Kidney (tissue), 22 donors: ENCODE measurements at places on chromosomes 1 and 21. TPM values are rescaled to one million over a fixed set of nuclear protein-coding genes. Genes with fewer than 3 reads are reported as not detected.

ARHGEF16 gene
- 15.5 TPM for polyA plus RNA-seq

ASCL5 gene
- not detected for polyA plus RNA-seq

AMY2A gene
- 0.26 TPM for polyA plus RNA-seq

SYTL1 gene
- 5.9 TPM for polyA plus RNA-seq

- H3K36me3 ChIP-seq = no peaks in the 10 kb centered on the region
- H3K4me1 ChIP-seq = no peaks in the 10 kb centered on the region
- H3K27me3 ChIP-seq = no peaks in the 10 kb centered on the region
- H3K4me3 ChIP-seq = no peak overlapping the region
These were observed 35.5 kb upstream of the ATP6V1G3 start for GRCh38 chr1:198575798-198576641.

DNA sequence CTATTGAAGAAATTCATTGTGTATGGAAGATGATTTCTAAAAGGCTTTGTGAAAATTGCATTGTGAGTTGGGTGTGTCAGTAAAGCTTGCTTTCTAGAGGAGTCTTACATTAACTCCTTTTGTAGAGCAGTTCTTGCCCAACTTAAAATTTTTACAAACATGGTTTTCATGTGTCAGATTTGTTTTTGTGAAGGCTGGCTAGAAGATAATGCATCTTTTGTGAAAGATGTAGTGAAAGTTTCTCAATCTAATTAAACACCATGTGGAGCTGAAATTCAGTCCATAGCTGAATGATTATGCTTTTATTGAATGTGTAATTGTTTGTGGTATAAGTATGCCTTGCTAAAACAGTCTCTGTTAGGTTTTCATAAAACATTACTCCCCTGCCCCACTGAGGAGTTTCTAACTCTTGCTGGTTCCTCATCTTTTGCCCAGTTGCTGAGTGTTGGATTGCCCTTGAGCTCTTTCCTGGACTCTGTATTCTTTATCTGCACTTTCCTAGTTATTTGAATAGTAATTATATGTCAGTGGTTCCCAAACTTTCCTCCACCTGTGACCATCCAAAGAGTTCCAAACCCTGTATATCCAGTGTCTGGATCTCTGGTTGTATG, 38.0 kb downstream of the KCTD3 start:
- H3K36me3 ChIP-seq = peaks cover 3% of the 10 kb centered on the region
- no peak overlapping the region for H3K27ac ChIP-seq
- H3K4me1 ChIP-seq = no peaks in the 10 kb centered on the region
- H3K27me3 ChIP-seq = no peaks in the 10 kb centered on the region

GRCh38 chr1:160607011-160607671, 27.8 kb upstream of the CD84 start:
- no peaks in the 10 kb centered on the region for H3K36me3 ChIP-seq
- no peak overlapping the region for H3K27ac ChIP-seq
- H3K27me3 ChIP-seq = no peaks in the 10 kb centered on the region
- no peaks in the 10 kb centered on the region for H3K4me1 ChIP-seq
- no peak overlapping the region for H3K4me3 ChIP-seq

GRCh38 chr1:40315795-40316594, 1.1 kb downstream of the COL9A2 start:
- H3K4me3 ChIP-seq = peak overlapping the region; percentile 47
- no peaks in the 10 kb centered on the region for H3K27me3 ChIP-seq
- no peaks in the 10 kb centered on the region for H3K4me1 ChIP-seq

DNA sequence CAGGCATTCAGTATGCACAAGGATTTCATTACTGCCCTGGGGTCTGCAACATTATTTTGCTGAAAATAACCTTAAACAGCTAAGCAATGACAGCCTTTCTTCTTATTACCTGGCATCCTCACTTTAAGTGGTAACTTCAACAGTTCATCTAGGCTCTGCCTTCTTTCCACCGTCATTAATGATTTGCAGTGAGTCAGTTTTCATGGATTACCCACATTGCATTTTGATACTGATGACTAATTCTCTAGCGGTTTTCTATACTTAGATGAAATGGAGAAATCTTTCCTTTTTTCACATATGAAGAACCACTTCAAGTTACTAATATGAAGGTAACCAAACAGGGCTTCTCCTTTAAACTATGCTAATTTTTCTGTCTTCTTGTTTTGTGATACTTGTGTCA, 226.9 kb upstream of the TMPRSS15 start:
- no peaks in the 10 kb centered on the region for H3K4me1 ChIP-seq
- DNase-seq = no peak
- no peak overlapping the region for H3K27ac ChIP-seq
